Type B pancreatic cell (in vitro differentiated cells): ENCODE measurements at places on chromosomes 7 and 10.

DNA sequence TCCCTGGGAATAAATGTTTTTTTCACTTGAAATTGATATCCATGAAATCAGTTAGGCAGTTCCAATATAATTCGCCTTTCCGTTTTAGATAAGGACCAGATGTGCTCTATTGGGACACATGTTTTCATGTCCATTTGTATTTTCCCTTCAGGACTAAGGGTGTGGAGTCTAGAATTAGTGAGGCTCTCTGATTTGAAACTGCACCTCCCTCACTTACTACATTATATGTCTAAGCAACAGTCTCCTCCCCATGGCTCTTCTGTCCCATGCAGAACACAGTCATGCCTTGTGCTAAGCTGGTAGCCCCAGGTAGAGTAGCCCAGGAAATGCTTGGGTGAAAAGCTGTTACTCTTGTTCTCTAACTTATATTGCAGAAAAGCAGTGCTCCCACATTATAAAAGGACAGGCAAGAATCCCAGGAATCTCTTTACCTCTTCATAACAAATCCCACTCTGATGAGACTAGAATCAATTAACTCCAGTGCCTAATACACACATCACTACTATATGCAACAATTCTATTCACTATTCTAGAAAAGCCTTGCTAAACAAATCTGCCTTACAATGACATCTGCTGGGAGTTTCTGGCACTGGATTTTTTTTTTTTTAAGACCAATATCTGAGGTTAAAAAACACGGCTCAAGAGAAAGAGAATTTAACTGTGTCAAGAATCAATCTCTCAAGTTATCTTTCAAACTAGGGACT, 293.9 kb downstream of the SNX13 start:
- DNase-seq, result no peak

DNA sequence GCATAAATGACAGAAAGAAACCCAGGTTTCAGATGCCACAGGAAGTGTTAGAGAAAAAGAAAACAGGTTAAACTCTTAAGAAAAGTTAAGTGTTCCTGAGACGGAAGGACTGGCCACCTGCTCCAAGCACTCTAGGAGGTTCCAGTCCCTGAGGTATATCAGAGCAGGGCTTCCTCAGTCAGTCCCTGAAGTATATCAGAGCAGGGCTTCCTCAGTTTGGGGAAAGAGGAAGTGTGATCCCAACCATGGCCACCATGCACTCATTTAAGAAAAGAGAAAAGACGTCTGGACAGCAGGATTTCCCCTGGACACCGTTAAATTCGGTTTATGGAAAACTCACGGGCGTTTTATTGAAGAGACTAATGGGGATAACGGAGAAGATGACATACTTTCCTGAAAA, 133.4 kb upstream of the PFKP start:
- DNase-seq, result no peak

DNA sequence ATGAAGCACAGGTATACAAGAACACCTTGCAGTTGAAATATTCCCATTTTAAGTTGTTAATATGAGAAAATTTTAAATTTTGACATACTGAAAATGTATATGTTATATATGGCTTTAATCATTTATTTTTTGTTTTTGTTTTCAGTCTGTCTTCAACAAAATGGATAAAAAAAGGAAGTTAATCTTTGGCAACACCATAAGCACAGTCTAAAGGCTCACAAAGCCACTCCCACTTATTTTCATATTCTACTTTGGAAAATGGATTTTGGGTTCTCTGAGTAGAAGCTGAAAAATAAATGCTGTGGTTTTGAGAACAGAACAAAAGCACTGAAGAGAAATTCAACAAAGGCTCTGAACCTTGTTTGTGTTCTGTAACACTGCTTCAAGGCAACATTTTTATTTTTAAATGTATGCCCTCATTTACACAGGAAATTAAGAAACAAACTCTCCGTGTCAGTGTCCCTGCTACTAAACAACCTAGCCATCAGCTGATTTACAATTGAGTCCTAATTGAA, 81.3 kb upstream of the LRRN3 start:
- DNase-seq, result no peak

- DNase-seq, result no peak
Observed at GRCh38 chr10:59269651-59270050, 92.7 kb downstream of the FAM13C start.

DNA sequence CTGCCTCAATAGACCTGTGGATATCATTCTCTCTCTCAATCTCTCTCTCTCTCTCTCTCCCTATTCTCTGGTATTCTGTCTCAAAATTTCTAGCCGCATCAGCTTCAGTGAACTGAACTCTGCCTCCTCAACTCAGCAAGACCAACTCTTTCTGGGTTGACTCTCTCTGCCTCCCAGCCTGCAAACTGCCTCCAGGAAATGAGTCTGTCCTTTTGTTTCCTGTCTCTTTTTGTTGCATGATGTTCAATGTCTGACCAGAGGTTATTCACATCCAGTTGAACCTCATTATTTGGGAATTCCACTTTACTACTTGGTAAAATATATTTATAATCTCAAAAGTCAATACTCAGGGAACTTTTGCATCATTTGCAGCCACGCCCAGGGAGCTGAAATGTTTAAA, 682.7 kb upstream of the FZD8 start:
- DNase-seq, result no peak

DNA sequence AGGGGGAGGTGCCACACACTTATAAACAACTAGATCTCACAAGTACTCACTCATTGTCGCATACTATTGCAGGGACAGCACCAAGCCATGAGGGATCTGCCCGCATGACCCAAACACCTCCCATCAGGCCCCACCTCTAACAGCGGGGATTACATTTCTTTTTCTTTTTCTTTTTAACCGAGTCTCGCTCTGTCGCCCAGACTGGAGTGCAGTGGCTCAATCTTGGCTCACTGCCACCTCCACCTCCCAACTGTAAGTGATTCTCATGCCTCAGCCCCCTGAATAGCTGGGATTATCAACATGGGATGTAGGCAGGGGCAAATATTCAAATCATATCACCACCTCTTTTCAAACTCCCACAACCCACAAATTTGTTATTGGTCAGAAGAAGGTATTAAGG, 76.7 kb downstream of the SKAP2 start:
- DNase-seq, result no peak

- no peak for DNase-seq
Observed at GRCh38 chr7:105906695-105907094, 30.3 kb upstream of the ATXN7L1 start.

DNA sequence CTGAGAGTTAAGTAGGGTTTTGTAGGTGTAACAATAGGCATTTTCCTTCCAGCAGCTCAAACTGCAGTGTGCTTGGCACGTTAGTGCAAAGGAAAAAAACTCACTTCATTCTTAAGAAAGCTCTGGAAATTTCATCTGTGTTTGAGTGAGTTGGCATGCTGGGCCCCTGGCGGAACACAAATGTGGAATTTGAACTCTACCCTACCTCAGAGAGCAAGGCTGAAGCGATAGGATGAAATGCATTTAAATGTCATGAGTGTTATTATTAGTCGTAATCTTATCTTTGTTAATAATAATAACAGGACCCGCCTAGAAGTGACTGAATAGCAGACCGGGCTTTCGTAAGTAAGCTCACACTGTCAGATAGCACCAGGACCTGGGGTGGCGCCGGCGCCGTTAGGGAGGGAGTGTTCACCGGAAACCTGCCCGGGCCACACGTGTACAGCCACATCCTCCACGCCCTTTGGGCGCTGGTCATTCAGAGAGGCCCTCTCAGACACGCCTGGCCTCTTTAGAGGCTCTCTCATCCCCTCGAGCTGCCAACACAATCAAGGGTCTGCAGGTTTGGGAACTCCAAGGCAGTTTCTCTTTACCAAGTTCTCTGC, 63.5 kb downstream of the GRK5 start:
- DNase-seq, result no peak

DNA sequence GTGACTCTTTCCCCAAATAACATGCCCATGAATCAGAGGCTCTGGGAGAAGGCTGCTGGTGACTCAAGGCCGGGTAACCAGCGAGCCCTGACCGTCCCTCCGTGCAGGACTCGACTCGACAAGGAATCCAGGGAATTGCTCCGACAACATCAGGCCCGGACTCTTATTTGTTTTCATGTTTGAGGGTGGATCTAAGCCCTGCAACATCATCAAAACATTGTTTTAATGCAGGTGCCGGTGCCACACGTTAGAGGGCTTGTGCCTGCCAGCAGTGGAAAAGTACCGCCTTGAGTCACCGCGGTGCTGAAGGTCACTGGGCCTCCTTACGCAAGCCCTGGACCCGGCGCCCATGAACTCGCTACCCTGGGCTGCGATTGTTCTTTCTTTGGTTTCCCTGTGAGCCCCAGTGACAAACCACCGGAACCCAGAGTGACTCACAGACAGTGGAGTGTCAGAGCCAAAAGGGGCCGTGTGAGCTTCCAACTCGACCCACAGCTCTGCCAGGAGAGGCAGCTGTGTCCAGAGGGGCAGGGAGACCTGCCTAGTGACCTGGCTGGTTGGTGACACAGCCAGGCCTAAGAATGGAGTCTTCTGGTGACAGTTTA, 139.4 kb upstream of the SHH start:
- DNase-seq, result no peak

- peak; percentile 43 for DNase-seq
Observed at GRCh38 chr10:48924988-48925387, 14.7 kb downstream of the LRRC18 start.

DNA sequence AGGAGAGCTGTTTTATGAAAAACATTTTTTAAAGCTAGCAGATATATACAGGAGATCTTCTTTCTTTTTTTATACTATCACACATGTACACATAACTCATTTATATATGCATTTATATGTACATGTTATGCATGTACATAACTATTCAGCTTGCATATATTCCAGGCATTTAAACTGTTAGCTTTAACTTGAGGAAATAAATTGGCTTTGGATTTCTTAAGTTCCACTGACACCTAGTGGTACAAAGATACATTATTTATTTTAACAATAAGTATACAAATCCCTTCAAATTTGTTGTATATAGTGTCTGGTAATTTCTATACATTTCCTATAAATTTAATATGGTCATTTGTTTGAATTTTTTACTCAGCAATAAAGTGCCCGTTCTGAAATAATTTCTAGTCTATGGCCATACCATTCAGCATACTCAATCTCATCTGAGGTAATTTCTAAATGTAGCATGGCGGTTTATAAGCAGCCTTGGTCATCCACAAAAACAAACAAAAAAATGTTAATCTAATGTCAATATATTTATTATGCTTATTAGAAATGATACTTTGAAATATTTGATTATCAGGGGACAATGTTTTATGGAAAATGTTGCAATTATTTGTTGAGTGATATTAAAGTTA, 11.6 kb downstream of the ZDHHC6 start:
- DNase-seq, result no peak

DNA sequence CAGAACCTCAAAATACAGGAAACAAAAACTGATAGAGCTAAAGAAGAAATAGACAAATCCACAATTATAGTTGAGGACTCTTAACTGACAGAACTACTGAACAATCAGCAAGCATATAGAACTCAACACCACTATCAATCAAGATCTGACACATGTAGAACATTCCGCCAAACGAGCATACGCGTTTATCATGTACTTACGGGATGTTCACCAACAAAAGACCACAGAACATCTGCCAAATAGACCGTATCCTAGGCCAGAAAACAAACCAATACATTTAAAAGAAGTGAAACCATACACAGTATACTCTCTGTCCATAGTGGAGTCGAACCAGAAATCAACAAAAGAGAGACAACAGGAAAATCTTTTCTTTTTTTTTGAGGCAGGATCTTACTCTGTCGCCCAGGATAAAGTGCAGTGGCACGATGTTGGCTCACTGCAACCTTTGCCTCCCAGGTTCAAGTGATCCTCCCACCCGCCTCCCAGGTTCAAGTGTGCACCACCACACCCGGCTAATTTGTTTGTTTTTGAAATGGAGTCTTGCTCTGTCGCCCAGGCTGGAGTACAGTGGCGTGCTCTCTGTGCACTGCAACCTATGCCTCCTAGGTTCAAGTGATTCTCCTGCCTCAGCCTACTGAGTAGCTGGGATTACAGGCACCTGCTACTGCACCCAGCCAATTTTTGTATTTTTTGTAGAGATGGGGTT, 5.1 kb downstream of the GNA12 start:
- no peak for DNase-seq

- DNase-seq, result no peak
Observed at GRCh38 chr7:18109762-18110161, 82.1 kb upstream of the PRPS1L1 start.

GRCh38 chr7:44222074-44222473, 21.3 kb downstream of the YKT6 start:
- no peak for DNase-seq

DNA sequence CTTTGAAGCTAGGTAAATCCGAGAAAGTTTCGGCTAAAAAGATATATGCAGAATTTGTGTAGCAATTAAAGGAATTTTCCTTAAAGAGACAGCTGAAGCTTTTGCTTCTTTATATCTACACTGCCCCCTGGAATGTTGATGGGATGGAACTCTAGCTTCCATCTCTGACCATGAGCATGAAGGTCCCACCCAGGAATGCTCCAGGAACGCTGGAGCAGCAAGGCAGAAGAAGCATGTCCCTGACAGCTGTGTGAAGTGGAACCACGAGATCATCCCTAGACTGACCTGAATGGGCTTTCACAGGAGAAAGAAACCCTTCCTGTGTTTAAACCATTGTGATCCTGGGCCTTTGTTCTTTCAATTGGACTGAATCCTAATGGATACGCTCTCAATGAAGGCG, 99.7 kb upstream of the NOBOX start:
- DNase-seq, result no peak

DNA sequence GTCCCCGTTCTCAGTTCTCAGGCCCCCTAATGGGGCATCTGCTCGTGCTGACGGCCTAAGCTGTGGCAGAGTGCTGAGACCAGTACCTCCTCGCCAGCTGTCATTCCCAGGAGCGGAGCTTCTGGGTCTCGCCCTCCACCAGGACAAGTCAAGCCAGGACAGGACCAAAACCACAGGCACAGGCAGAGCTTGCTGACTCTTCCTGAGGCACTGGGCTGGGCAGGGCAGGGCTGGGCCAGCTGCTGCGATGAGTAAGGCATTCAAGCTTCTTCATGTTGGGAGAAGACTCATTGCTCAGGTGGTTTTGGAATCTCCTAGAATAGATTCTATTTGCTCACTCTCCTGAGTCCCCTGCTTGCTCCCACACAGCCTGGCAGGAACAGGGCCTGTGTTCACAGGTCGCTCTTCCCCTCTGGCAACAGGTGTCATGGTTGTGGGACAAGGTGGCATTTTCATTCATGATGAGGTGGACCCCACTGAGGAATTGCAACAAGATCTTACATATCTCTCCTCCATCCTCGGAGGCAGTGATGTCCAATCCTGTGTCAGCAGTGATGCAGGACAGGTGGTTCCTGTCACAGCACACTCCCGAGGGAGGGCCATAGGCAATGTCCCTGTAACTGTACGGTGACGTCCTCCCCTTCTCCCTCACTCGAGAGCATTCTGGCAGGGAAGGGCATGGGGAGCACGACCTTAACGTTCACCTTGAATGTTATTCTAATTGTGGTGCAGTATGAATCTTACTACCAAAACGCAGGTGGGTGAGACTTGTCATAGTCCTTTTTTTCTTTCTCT, 17.0 kb upstream of the SH3PXD2A start:
- DNase-seq, result no peak
